Left kidney (tissue), 8 donors: ENCODE measurements at places on chromosomes 12 and 14.

- DNase-seq: no peak
Observed at GRCh38 chr12:57276935-57277563, 26.1 kb upstream of the STAC3 start.

- DNase-seq: no peak
Observed at GRCh38 chr12:111201036-111201435, 167.9 kb downstream of the PHETA1 start.

GRCh38 chr12:125247477-125247876 is 182.2 kb downstream of the AACS start:
- DNase-seq: no peak

GRCh38 chr12:124901003-124901402 is 13.4 kb downstream of the UBC start:
- no peak for DNase-seq

DNA sequence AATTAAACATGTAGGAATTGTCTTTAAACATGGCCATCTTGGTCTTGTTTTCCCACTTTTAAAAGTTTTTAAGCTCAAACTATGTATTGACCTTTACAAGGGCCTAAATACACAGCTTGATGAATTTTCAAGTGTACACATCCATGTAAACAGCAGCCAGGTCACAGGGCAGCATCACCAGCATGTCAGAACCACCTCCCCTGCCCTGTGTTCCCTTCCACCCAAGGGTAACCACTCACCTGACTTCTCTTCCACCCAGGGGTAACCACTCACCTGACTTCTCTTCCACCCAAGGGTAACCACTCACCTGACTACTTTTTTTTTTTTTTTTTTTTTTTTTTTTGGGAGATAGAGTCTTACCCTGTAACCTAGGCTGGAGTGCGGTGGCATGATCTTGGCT is 4.6 kb downstream of the FBXW8 start:
- DNase-seq: no peak

GRCh38 chr14:69107407-69108003 is 45.4 kb downstream of the DCAF5 start:
- DNase-seq: no peak

DNA sequence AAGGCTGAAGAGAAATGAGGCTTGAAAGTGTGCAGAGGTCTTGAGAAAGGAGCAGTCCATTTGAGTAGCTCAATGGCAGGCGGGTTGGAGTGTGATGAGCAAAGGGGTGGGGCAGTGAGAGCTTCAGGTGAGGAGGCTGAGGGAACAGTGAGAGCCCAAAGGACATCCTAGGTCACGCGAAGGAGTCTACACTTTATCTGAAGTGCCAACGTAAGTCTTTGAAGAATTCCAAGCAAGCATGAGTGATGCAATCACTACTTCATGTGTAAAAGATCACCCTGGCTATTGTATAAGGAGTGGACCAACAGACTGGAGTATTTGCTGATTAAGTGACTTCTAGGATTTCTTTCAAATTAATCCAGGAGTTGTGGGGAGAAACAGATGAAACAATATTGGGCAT is 159.9 kb upstream of the HIF1A start:
- DNase-seq: no peak

- no peak for DNase-seq
Observed at GRCh38 chr14:52873065-52873464, 77.8 kb downstream of the FERMT2 start.

- DNase-seq: peak; percentile 7
Observed at GRCh38 chr12:126483145-126484068, 1418.2 kb downstream of the AACS start.

DNA sequence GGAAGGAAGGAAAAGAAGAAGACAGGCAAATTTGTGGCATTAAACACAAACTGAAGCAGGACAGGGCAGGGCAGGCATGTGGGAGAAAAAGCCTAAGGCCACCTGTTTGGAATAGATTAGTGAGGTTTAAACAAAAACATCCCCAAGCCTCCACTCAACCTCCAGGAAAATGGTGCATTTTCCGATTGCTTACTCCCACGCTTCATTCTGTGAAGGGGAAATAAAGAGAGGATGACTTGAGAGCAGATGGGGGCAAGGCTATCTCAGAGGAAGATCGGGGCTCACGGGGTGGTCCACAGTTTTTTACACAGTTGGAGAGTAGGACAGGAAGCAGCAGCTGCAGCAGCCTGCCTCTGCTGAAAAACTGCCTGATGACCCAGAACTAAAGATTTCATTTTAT is 250.9 kb downstream of the DUSP6 start:
- no peak for DNase-seq

DNA sequence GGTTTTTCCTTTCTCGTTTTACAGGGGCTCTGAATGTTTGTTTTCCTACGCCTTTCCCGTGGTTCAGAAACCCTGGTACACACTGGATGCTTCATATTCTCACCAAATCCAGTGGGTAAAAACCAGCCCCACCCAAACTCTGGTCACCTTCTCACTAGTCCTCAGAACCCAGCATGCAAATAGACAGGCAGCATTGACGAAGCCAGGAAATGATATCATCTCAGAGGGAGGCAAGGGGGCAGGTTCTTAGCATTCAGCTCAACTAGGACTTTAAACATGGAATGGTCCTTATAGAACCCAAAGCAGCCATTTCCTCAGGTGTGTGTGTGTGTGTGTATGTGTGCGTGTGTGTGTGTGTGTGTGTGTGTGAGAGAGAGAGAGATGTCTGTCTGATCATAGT is 142.0 kb downstream of the KCNK10 start:
- DNase-seq: no peak

GRCh38 chr14:104689881-104690711 is 678 bp downstream of the INF2 start:
- no peak for DNase-seq

DNA sequence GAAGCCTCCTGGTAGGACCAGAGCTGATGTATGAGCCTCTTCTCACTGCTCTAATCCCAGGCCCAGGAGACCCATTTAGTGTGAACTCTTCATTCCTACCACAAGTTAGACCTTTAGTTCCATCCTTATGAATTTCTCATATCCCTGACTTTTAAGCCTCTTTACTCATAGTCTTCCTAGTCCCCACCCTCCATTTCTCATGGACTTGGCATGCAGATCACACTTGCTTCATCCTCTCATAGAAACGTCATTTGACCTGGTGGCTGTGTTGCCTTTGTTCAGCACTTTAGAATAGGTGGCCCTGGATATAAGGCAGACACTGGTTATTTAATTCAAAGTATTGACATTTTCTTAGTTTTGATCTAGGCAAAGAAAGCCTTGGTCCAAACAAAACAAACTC is 99.5 kb downstream of the SLC16A7 start:
- no peak for DNase-seq

DNA sequence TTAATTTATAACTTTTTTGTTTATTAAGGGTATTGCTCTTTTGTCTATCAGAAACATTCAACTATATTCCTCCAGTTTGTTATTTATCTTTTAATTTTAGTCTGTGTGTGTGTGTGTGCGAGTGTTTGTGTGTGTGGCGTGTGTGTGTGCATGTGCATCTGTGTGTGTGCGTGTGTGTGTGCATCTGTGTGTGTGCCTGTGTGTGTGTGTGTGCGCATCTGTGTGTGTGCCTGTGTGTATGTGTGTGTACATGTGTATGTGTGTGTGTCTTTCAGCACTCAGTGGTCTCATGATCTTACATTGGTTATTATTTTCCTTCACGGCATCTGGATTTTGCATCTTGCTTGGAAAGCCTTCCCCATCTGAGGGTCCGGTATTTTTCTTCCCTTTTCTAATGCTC is 281.1 kb upstream of the RTL1 start:
- DNase-seq: no peak

DNA sequence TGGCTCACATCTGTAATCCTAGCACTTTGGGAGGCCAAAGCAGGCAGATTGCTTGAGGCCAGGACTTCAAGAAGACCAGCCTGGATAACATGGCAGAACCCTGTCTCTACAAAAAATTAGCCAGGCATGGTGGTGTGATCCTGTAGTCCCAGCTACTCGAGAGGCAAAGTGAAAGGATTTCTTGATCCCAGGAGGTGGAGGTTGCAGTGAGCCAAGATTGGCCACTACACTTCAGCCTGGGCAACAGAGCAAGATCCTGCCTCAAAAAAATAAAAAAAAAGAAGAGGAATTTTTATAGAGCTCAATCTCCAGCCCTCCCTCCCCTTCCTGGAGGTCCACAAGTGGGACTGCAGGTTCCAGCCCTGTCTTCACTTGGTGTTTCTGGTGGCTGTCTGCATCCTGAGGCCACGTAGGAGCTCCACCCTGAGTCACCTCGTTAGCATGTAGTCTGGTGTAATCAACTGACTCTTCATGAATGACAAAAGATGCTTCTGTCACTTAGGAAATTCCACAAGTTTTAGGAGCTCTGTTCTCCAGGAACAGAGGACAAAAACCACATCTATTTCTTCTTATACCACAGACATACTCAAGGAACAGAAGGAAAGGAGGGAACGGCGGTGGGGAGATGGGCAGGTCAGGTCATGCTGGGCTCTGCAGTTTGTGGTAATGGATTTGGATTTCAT is 16.2 kb downstream of the CCDC62 start:
- DNase-seq: no peak

GRCh38 chr12:43840338-43840737 is 4.5 kb downstream of the TMEM117 start:
- no peak for DNase-seq

GRCh38 chr12:7190268-7191055 is 976 bp downstream of the PEX5 start:
- peak; percentile 15 for DNase-seq

GRCh38 chr12:102921240-102921639 is 4.2 kb upstream of the PAH start:
- no peak for DNase-seq

DNA sequence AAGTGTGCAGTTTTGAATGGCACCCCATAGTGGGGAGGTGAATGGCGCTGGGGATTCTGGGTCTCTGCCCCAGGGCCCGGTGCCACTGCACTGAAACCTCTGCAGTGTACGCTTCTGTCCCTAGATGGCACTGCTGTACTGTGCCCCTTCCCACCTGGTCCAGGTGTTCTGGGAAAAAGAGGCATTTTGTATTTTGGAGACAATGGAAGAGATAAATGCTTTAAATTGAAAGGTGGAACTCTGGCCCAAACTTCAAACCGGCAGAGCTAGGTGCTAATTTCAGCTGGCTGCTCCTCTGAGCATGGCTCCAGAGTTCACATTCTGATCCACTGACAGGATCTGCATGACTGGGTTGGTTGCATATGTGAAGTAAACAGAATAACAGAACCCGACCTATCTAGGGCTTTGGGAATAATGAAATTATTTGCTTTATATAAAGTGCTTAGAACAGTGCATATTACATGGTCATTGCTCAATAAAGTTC is 52.2 kb downstream of the KRT80 start:
- DNase-seq: no peak

GRCh38 chr12:3115078-3115477 is 37.9 kb downstream of the TSPAN9 start:
- no peak for DNase-seq

GRCh38 chr12:120062976-120063579 is 53.5 kb downstream of the RAB35 start:
- no peak for DNase-seq

DNA sequence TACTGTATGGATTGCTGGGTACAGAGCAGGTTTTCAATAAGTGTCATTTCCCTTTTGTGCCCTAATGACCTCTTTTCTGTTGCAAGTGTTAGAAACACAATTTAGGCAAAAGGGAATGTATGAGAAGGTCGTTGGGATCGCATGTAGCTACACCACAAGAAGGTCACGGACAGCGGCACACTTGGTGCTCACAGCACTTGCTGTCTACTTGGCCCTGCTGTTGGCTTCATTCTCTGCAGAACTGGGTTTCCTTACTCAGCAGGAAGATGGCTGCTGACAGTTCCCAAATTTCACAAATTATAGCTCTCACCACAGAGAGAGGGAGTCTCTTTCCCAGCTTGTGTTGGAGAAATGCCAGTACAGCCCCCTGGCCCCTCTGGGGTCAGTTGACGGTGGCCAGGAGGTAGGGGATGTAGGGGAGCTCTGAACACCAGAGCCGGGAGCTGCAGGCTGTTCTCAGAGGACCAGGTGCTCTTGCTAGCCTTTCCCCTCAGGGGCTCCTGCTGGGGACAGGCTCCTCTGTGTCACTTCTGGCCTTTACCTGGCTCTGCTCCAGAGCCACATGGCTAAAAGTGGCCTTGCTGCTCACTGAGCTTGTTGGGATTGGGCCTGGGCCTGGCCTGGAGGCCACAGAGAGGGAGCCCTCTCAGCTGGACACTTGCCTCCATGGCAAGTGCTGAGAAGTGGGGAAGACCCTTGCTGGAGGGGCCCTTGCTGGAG is 50.9 kb upstream of the BCL7A start:
- no peak for DNase-seq

GRCh38 chr12:2654311-2654710 is 140.5 kb upstream of the FKBP4 start:
- no peak for DNase-seq

DNA sequence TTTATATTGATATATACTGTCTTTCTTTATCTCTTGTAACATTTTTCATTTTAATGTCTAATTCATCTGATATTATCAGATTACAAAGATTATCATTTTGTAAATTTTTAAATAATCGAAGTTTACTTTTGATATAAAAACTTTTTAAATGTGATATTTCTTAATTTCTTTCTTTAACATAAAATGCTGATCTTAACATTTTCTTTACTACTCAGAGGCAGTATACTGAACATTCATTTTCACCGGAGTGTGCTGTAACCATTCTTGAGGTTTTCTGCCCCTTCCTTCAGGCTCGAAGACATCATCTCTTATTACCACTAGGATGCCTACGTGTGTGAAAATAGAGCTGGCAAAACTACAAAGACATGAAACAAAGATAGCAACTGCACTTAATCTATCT is 186.9 kb downstream of the DIO2 start:
- no peak for DNase-seq

DNA sequence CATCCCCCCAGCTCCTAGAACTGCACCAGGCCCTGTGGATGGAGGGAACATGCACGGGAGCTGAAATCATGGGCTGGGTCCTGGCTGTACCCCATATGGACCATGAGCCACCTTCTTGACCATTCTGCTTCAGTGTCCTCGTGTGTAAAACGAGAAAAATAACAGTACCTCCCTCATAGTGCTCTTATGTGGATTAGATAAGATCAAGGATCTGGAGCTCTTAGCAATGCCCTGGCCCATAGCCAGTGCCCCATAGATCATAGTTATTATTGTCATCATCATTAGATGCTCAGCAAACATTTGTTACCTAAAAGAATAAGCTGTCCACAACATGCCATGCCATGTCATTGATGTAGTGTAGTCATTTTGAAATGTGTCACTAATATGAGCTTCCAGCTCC is 71.3 kb downstream of the SYNE3 start:
- no peak for DNase-seq

DNA sequence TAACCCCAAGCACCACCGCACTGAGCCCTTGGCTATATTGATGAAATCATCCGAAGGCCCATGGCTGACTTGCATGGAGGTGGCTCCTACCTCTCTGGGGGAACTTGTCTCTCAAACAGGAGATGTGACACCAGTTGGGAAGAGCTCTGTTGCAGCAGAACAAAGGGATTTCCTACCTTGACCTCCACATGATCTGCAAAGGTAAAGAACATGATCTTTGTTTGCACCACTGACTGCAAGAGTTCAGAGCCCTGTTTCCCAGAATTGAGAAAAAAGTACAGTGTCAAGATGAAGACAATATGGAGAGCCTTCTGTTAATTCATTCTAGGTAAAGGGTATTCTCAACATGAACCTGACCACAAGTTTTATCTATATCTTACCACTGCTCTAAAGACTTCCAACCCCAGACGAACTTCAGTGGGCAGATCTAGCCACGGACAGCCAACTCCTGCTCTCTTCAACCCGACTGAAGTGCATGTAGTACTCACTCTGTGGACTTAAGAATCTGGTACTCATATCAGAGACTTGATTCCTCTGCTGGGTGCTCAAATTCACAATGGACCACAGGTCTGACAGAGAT is 32.1 kb downstream of the ZFYVE26 start:
- no peak for DNase-seq
